ENCODE measurements at places on chromosomes 3 and 15. TPM values are rescaled to one million over a fixed set of nuclear protein-coding genes. Genes with fewer than 3 reads are reported as not detected.

DNA sequence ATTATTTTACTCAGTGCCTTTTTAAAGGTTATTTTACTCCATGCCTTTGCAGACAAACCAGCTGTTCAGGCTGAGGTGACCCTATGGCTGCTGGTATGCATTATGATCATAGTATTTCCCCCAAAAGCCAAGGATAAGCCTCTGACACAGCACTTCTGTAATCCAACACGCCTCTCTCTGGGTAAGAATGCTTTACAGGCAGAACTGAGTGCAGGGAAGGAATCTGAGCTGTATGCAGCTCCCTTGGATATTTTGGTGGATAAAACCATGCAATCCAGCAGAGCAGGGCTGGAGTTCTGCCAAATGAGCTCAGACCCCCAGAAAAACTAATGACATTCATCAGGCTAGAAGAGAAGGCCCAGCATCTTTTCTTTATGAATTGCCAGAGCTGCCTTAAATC lies 11.7 kb upstream of the MAP1A start:
- no peak for DNase-seq
- no peak overlapping the region for H3K4me3 ChIP-seq
- peaks cover 7% of the 10 kb centered on the region for H3K4me1 ChIP-seq
- H3K27me3 ChIP-seq: no peaks in the 10 kb centered on the region

DNA sequence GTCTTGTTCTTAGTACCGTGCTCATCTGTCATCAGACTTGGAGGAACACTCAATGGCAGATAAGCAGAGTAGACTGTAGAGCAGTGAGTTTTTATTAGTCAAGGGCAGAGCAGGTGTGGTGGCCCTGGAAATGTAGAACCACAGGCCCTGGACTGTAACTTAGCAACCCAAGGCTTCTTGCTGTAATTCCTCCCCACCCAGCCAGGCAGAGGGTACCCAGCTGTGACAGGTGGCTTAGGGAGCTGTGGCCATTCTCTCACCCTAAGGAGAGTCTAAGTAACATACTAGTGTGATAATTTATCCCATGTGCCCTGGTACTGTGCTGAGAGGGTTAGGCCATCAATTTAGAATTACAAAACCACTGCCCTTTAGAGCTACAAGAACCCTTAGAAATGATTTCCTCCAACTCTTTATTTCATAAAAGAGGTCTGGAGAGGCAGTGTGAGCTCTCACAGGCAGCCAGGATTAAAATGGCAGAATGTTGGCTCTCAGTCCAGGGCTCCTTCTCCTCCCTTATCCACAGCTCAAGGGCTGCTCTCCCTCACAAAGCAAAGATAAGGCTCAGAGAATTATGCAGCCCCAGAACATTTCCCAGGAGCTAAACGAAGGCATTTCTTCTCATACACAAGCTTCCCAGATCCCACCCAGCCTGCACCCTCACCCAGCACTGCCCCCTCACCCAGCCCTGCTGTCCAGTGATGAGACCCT lies 3.0 kb downstream of the POMGNT2 start:
- no peak overlapping the region for H3K4me3 ChIP-seq
- H3K36me3 ChIP-seq: no peaks in the 10 kb centered on the region
- 0 out of 2 replicates have a peak, but pooled peaks cover 3% of the 10 kb centered on the region for H3K4me1 ChIP-seq
- no peak overlapping the region for H3K27ac ChIP-seq

GRCh38 chr3:169641167-169641566 lies 22.3 kb downstream of the MECOM start:
- no peak overlapping the region for H3K4me3 ChIP-seq
- H3K36me3 ChIP-seq: no peaks in the 10 kb centered on the region
- H3K27ac ChIP-seq: no peak overlapping the region
- H3K4me1 ChIP-seq: no peaks in the 10 kb centered on the region
- no peak for DNase-seq

- H3K4me1 ChIP-seq: no peaks in the 10 kb centered on the region
- H3K27ac ChIP-seq: no peak overlapping the region
- DNase-seq: no peak
- H3K36me3 ChIP-seq: no peaks in the 10 kb centered on the region
Observed at GRCh38 chr3:16999871-17000270, 115.1 kb downstream of the PLCL2 start.

DNA sequence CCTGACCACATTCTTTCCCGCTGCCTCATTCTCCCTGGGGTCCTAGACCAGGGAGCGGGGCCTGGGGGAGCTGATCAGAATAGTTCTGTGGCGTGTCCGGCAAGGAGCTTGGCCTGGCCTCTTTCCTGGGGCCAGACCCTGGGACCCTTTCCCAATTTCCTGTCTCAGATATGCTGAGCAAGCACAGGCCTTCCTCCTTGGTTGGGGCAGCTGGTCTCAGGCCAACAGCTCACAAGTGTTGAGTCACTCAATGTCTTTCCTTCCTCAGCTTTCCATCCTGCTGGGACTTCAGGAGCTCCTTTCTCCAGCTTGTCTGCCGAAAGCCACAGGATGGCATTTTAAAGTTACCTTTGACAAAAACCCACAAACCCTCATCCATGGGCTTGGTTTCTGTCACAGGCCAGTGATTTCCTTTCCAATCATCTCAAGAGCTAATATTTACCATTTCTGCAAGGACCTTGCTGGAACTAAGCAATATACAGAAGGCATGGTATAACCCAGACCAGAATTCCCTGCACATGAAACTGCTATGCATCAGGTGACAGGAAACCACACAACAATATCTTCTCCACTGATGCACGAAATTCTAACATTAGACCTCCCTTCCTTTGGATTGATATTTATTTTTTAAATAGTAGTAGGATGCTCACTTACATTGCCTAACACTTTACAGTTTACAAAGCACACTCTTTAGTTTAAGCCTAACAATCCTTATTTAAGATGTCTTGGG lies 19.5 kb upstream of the TIMP4 start:
- H3K27me3 ChIP-seq: no peaks in the 10 kb centered on the region
- no peaks in the 10 kb centered on the region for H3K36me3 ChIP-seq
- H3K4me3 ChIP-seq: no peak overlapping the region

- no peak for DNase-seq
- no peak overlapping the region for H3K4me3 ChIP-seq
- no peaks in the 10 kb centered on the region for H3K27me3 ChIP-seq
- H3K4me1 ChIP-seq: no peaks in the 10 kb centered on the region
- H3K27ac ChIP-seq: no peak overlapping the region
Observed at GRCh38 chr15:53288542-53288941, 470.9 kb downstream of the WDR72 start.

DNA sequence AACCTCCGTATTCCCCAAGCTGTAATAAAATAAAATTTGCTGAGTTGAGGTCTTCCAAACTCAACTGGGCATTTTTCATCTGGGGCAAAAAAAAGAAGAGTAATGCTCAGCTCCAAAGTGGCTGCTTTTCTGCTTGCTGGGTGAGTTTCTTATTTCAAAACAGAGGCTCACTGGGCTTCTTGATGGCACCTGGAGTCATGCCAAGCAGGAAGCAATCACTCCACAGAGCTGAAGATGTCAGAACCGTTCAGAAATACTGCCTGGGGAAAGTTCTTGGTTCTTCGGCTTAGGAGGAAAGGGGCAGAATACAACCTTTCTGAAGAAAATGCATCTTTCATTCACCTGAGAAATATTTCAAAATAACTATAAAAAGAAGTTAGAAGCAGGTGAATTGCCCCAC lies 4.1 kb downstream of the CCR9 start:
- H3K27ac ChIP-seq: no peak overlapping the region
- no peak for DNase-seq
- no peaks in the 10 kb centered on the region for H3K27me3 ChIP-seq
- H3K4me1 ChIP-seq: no peaks in the 10 kb centered on the region
- H3K4me3 ChIP-seq: no peak overlapping the region

- peak; percentile 61 for DNase-seq
- H3K27me3 ChIP-seq: no peaks in the 10 kb centered on the region
- peaks cover 14% of the 10 kb centered on the region for H3K36me3 ChIP-seq
- H3K4me3 ChIP-seq: peak overlapping the region; percentile 99
Observed at GRCh38 chr3:150763841-150764483, 993 bp upstream of the SIAH2 start.

DNA sequence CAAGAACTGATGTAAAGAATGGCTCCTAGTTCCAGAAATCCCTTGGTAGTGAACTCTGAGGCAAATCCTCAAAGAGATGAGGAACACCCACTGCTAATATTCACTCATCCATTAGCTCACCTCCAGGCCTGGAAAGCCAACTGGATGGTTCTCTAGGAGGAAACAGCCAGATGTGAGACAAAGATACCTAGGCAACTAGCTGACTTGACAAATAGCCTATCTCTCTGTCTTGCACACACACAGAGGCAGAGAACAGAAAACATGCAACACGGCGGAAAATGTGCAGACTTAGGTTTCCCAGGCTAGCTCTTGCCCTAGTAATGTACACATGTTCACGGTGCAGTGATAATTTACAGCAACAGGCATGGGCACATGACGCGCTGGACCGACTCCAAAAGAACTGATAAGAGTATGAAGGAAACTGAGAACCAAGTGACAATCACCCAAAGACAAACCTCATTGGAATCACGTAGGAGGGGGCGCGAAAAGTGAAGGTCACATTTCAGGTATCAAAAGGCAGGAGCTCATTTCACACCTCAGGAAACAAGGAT lies 318.1 kb downstream of the FOXP1 start:
- H3K36me3 ChIP-seq: no peaks in the 10 kb centered on the region
- no peak overlapping the region for H3K27ac ChIP-seq
- no peak for DNase-seq
- no peaks in the 10 kb centered on the region for H3K27me3 ChIP-seq
- H3K4me3 ChIP-seq: no peak overlapping the region

GRCh38 chr3:152097120-152097519 lies 171.6 kb upstream of the MBNL1 start:
- H3K27ac ChIP-seq: no peak overlapping the region
- no peaks in the 10 kb centered on the region for H3K4me1 ChIP-seq
- no peaks in the 10 kb centered on the region for H3K36me3 ChIP-seq
- DNase-seq: no peak
- H3K4me3 ChIP-seq: no peak overlapping the region
- no peaks in the 10 kb centered on the region for H3K27me3 ChIP-seq

DNA sequence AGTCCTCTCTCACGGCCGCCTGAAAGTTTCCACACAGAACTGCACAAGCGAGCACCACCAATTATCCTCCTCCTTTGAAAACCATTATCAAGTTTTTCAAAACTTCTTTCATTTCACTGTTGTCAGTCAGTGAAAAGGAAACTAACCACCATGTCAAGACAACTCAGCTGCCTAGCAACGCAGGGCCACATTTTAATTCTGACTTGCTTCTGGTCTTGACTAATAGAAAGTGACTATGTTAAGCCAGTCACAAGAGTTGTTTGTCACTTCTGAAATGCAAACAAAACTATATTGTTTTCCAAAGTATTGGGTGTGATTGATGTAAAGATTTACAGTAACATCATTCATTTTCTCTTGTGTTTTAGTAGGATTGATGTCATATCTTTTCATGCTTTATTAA lies 612.8 kb upstream of the AGTR1 start:
- no peak overlapping the region for H3K27ac ChIP-seq
- no peaks in the 10 kb centered on the region for H3K27me3 ChIP-seq
- no peaks in the 10 kb centered on the region for H3K36me3 ChIP-seq
- H3K4me1 ChIP-seq: no peaks in the 10 kb centered on the region
- no peak for DNase-seq

DNA sequence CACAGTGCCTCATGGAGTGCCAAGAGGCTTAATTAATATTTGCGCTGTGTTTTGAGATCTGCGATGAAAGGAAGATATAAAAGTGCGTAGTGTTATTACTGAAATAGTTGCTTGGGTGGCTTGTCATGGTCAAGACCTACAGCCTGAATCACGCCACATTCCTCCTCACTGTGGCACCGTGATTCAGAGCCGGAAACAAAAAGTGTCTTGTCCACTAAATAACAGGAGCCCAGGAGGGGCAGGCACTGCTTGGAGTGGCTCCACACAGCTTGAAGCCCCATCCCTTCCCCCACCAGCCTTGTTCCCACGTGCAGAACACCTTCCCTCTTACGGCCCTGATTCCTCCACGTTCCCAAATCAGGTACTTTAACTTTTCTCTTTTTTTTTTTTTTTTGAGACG lies 1.2 kb upstream of the LRRC15 start:
- H3K4me1 ChIP-seq: peaks cover 32% of the 10 kb centered on the region
- no peaks in the 10 kb centered on the region for H3K27me3 ChIP-seq
- no peak overlapping the region for H3K4me3 ChIP-seq
- peak; percentile 31 for DNase-seq
- peak overlapping the region; percentile 30 for H3K27ac ChIP-seq

DNA sequence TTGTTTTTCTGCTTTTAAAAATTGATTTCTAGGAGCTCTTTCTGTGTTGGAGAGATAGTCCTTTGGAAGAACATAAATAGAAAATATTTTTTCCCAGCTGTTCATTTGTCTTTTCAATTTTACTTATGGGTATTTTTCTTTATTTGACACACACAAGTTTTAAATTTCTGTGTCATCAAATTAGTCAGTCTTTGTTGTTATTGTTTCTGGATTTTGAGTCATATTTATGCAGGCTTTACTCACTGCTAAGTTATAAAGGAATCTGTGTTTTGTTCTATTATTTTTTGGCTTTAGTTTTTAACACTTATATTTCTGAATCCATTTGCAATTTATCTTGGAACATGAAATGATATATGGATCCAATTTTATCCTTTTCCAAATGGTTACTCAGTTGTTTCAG lies 5.9 kb upstream of the GHSR start:
- peaks cover 8% of the 10 kb centered on the region for H3K4me1 ChIP-seq
- H3K27ac ChIP-seq: no peak overlapping the region
- no peak for DNase-seq
- H3K36me3 ChIP-seq: no peaks in the 10 kb centered on the region
- no peak overlapping the region for H3K4me3 ChIP-seq
- peaks cover 7% of the 10 kb centered on the region for H3K27me3 ChIP-seq

DNA sequence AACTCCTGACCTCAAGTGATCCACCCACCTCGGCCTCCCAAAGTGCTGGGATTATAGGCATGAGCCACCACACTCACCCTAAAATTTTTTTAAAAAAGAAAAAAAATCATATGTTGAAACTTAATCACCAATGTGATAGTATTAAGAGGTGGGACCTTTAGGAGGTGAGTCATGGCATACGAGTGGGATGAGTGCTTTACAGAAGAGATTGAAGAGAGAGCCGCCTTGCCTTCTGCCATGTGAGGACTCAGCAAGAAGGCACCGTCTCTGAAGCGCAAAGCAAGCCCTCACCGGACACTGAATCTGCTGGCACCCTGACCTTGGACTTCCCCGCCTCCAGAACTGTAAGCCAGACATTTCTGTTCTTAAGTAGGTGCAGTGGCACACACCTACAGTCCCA lies 5.5 kb downstream of the ARPIN start:
- H3K36me3 ChIP-seq: peaks cover 19% of the 10 kb centered on the region
- DNase-seq: no peak
- H3K4me3 ChIP-seq: no peak overlapping the region
- no peak overlapping the region for H3K27ac ChIP-seq
- H3K27me3 ChIP-seq: no peaks in the 10 kb centered on the region

Gene UROC1
- total RNA-seq: not detected

Gene CLDN18
- not detected for total RNA-seq

Gene CLDN1
- 2.4 TPM for total RNA-seq

Gene GTF2A2
- 142 TPM for total RNA-seq

Gene CACNA2D2
- not detected for total RNA-seq

Gene TRIM71
- under 0.01 TPM for total RNA-seq
